ENCODE measurements at places on chromosomes 11 and 22. TPM values are rescaled to one million over a fixed set of nuclear protein-coding genes. Genes with fewer than 3 reads are reported as not detected.
A peak's percentile ranks its signal among the peaks of the same experiment; 100 is the strongest.

IGF2 gene
- 16.6 TPM for polyA plus RNA-seq

SMIM35 gene
- polyA plus RNA-seq: not detected

SCGB2A2 gene
- not detected for polyA plus RNA-seq

PHOX2A gene
- not detected for polyA plus RNA-seq

LIF gene
- 121 TPM for polyA plus RNA-seq

SLC1A2 gene
- 1.1 TPM for polyA plus RNA-seq

CLMP gene
- 251 TPM for polyA plus RNA-seq

USH1C gene
- not detected for polyA plus RNA-seq

DNA sequence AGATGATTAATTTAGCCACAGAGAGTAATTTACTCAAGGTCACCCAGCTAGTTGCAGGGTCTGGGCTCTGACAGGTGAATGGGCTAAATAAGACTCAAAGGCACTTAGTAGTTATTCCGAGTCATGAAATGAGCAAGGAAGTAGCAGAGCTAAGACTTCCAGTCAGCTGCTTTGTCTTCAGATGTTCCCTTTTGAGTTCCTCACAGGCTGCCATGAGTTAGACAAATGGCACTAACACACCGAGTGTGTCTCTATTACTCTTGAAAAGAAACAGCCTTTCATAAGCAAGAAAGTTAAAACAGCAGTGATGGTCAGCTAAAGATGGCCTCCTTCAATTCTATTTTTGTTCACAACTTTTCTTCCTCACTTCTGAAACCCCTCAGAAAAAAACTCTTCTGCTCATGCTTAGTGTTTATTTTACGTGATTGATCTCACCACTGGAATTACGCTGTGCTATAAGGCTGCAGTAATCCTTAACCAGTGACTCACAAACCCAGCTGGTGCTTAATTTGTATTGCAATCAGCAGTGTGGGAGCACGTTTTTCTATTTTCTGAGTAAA lies 389.1 kb downstream of the AASDHPPT start:
- DNase-seq: peak; percentile 81

GRCh38 chr22:45246060-45246985 lies 5.6 kb upstream of the KIAA0930 start:
- DNase-seq: peak; percentile 94

DNA sequence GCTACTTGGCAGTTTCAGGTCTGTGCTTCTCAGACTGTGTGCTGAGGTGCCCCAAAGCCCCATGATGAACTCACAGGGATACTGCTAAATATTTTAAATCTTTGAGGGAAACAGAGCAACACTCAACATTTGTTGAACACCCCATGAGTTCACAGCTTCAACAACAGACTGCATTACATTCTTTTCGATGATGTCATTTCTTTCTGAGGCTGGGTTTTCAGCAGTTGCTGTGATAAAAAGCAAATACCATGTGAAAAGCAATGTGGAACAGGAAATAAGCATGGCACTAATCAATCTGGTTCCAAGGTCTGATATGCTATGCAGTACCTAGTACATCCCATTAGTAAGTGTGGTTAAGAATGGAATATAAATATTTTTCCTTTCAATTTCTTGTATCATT lies 82.7 kb downstream of the RPL27A start:
- peak; percentile 44 for DNase-seq

DNA sequence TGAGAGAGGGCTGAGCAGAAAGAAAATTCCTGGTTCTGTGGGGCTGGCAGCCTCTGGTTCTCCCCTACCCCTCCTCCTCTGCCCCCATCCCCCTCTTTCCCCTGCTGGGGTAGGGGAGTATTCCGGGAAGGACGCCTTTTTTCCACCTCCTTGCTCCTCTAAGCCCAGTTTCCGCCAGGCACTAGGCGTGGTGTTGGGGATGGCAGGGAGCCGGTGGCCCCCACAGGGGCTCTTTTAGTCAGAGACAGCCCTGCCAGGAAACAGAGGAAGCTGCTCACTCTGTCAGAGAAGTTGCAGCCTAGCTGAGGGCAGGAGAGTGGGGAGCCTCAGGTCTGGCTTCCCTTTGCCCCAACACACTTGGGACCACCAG lies 15.6 kb upstream of the ARHGEF17 start:
- DNase-seq: no peak

DNA sequence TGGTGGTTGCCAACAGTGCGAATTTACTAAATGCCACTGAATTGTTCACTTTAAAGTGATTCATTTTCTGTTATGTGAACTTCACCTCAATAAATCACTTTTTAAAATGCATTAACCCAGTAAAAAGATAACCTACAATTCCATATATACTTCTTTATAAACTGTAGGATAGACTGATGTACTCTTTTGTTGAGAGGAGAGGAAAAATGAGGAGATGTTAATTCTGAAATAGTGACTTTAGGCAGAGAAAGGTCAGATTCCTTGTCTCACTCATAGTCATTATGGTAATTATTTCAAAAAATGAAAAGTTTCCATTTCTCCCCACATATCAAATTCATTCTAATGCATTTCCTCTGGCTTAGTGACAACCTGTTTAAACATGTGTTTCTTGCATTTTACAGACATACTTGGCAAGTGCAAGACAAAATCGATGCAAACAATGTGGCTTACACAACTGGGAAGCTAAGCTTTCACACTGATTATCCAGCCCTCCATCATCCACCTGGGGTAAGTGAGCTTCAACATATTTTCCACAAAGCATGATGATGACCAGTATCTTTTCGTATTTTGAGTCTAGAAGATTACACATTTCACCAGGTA lies 74.5 kb downstream of the BBOX1 start:
- DNase-seq: no peak

- no peak for DNase-seq
Observed at GRCh38 chr11:76233196-76233921, 27.1 kb upstream of the WNT11 start.

DNA sequence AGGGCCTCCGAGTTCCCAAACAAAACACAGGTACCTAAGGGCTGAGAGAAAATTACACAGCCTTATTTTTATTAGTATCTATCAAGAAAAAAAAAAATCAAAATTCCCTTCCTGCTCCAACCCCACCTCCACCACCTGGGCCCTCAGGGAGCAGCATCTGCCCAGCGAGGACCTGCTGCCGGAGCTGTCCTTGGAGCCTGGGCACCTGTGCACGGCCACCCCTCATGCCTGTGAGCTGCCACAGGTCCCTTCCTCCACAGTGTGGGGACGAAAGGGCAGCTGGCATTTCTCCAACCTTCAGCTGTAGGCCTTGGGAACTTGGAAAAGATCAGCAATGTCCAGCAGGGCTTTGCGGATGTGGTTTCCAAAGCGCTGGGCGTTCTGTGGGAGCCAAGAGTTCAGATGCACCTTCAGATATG lies 6.3 kb upstream of the SYCE3 start:
- no peak for DNase-seq

- DNase-seq: no peak
Observed at GRCh38 chr11:7511401-7511800, 2.4 kb upstream of the PPFIBP2 start.

Measured in AG04450 (cell line).